ENCODE measurements at places on chromosomes 7 and 10.

GRCh38 chr10:95467162-95467599 lies 94.0 kb downstream of the SORBS1 start:
- no peak for DNase-seq

DNA sequence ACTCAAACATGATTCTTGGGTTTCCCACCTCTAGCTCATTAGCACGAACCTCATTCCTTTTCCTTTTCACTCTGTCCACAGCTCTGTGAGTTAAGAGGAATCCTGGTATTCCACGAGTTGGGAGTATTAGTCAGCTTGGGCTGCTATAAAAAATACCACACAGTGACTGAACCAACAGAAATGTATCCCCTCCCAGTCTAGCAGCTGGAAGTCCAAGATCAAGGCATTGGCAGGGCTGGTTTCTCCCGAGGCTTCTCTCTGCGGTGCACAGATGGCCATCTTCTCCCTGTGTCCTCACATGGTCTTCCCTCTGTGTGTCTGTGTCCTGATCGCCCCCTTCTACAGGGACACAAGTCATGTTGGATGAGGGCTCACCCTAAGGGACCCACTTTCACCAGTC lies 261.6 kb downstream of the TNS3 start:
- DNase-seq = no peak

DNA sequence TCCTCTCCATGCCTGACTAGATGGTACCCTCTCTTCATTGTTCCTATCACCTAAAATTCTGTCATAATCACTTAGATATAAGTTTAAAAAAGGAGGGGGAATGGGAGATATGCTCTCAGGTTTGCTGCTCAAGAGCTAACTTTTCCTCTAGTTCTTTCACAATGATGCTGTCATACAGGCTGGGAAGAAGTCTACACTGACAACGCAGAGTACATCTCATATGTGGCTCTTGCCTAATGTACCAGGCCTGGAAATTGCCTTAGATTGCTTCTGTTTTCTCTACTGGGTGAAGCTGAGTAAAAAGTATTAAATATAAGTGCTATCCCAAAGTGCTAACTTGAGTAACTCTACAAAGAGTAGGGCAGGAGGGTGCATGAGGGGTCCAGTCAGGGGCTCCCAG lies 43.8 kb upstream of the BET1 start:
- no peak for DNase-seq

- DNase-seq = no peak
Observed at GRCh38 chr10:95475003-95475383, 86.2 kb downstream of the SORBS1 start.

DNA sequence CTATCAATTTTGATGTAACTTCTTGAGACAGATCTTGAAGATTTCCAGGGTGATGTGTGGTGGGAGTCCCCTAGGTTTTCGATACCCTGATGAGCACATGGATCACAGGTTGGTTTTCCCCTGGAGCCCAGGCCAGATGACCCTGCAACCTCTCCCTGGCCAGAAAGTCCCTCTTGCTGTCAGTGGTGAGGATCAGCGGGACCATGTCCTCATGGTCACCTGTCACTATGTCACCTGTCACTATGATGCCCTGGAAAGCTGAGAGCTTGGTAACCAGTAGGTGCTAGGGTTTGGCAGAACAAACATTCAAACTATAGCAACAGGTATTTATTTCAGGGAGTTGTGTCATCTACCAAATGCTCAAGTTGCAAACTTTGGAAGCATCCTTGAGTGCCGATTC lies 197.9 kb downstream of the ARHGAP12 start:
- DNase-seq = no peak

All from progenitor cell of endocrine pancreas (in vitro differentiated cells).